ENCODE measurements at places on chromosomes 1 and 21.

GRCh38 chr1:153771841-153772593 lies 3.2 kb upstream of the SLC27A3 start:
- DNase-seq: no peak

DNA sequence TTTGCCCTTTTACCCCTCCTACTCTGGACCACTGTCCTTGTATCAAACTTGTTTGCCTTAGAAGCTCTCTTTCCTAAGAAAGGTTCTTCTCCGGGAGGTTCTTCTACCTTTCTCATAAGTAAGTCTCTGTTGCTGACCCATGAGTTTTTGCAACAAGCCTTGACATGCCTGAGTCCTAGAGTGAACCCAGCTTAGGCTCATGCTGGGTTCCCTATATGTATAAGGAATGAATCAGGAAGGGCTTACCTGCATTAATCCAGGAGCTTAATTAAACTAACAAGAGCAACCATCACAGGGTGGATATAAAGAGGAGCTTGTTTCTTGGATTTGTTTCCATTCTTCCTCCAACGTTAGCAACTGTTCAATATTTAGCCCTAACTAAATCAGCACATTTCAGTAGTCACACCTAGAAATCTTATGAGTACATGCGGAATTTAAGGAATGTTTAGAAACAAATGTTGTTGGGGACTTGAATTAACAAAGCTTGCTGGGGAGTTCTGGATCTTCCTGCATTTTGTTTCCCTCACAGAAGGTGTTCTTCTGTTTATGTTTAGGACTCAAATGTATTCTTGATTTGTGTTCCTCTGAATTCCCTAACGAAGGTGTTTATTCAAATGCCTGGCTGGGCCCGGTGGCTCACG lies 64.3 kb upstream of the RAB3GAP2 start:
- DNase-seq: no peak

GRCh38 chr1:214492401-214493075 lies 58.9 kb downstream of the PTPN14 start:
- DNase-seq: no peak

GRCh38 chr21:16891821-16892220 lies 621.0 kb upstream of the CXADR start:
- DNase-seq: no peak

- DNase-seq: no peak
These were observed 23.4 kb downstream of the SAMSN1 start for GRCh38 chr21:14522736-14523135.

DNA sequence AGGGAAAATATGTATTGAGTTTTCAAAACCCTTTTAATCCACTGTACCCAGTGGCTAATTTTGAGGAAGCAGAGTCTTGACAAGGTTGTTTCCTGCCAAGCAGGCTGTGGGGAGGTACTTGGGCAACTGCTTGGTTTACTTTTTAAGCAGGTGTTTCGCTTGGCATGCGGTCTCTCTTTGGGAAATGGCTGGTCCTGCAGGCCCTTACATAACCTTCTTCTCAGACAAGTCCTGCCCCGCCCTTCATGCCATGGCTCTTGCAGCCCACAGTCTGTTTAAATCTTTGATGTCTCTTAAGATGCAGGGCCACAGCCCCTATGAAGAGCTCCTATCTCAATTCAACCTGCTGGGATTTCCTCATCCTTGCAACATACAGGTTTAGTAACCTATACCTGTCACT lies 36.0 kb upstream of the ABCD3 start:
- no peak for DNase-seq

- no peak for DNase-seq
These were observed 29.9 kb upstream of the IGSF21 start for GRCh38 chr1:18077657-18078215.

- no peak for DNase-seq
These were observed 45.5 kb downstream of the LAMC2 start for GRCh38 chr1:183231545-183231944.

DNA sequence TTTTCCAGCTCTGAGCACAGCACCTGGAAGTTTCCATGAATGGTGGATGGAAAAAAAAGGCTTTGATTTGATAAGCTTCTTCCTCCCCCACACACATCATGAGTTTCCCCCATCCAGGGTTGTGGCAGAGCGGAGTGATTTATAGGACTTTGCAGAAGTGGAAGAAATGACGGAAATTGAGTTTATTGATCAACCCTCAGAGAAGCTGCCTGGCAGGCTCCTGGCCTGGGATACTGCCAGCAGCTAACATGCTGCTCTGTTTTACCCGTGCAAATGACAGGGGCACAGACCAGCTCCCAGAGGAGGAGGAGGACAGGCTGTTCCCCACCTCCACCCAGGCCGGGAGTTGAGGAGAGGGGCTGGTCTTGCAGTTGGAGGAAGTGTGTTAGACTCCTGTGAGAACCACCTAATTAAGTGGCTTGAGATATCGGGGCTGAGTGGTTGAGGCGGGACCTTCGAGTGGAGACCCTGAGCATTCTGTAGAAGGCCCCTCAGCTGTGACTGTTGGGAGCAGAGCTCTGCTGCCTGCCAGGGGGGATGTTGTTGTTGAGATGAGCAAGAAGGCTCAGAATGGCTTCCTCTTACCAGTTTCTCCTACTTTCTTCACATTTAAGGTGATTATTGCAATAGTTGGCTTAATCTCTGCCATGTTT lies 21.8 kb downstream of the ADORA1 start:
- no peak for DNase-seq

GRCh38 chr1:155010211-155010918 lies 7.8 kb downstream of the ZBTB7B start:
- no peak for DNase-seq

- DNase-seq: no peak
These were observed 168.5 kb upstream of the PLD5 start for GRCh38 chr1:242692988-242693387.

- DNase-seq: no peak
These were observed 167.2 kb downstream of the CRB1 start for GRCh38 chr1:197435224-197435623.

- DNase-seq: no peak
These were observed 2.6 kb downstream of the LRRC41 start for GRCh38 chr1:46300673-46301405.

DNA sequence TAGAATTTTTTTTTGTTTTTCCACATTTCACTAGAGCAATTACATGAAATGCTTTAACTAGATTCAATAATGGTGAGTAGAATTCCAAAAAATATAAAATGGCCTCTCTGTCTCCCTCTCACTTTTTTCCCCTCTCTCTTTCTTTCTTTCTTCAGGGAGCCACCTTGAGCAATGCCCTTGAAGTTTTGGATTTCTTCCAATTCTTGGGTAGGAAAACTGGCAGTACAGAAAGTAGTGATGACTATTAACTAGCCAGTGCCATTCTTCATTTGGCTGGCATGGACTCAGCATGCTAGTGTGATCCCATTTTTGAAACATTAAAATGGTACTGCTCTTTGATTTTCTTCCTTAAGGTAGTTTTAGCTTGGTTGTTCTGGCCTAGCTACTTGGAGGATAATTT lies 4.5 kb upstream of the FNBP1L start:
- no peak for DNase-seq

DNA sequence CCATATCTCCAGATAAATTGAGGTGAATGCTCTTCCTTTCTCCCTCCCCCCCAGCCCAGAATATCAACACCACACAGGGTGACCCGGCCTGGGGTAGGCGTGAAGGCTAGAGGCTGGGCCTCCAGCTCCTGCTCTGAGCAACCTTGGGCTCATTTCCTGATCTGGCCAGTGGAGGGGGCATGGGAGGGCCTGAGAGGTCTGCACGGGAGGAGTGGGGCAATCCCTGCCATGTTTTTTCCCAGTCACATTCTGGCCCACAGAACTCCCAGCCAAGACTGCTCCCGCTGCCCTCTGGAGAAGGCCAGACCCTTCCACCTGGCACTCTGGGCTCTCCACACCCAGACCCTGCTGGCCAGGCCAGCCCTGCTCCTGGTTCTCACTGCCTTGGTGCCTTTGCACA lies 3.9 kb downstream of the CLDN19 start:
- DNase-seq: no peak

DNA sequence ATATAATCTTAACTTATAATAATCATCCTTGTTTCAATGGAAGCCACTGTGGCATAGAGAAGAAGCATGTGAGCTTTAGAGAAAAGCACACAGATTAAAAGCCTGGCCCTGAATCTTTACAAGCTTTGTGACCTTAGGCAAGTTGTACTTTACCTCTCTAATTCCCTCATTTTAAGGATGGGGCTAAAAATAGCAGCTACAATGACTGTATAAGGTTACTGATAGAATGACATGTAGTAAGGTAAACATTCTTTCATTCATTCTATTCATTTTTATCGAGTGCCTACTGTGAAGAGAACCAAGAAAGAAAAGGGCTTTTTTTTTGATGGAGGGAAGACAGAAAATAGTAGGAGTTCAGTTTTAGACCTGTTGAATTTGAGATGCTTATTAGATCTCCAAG lies 25.6 kb downstream of the CDKN2C start:
- DNase-seq: no peak

DNA sequence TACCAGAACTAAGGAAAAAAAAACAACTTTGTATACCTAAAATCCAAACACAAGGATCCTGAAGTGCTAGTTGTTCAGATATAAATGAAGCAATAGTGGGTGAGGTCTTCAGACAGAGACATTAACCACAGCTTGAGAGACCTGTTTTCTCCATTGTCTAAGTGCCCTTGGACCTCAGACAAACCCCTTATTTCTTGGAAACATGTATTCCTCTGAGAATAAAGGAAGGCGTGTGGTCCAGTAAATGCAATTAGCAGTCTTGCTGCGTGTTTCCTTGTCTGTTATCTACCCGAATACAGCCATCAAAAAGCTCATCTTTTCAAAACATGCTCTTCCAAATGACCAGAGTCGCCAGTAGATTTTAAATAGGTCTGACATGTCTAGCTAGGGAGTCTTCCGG lies 291.1 kb upstream of the NFIA start:
- no peak for DNase-seq

GRCh38 chr1:67749844-67750690 lies 65.1 kb downstream of the GADD45A start:
- no peak for DNase-seq

DNA sequence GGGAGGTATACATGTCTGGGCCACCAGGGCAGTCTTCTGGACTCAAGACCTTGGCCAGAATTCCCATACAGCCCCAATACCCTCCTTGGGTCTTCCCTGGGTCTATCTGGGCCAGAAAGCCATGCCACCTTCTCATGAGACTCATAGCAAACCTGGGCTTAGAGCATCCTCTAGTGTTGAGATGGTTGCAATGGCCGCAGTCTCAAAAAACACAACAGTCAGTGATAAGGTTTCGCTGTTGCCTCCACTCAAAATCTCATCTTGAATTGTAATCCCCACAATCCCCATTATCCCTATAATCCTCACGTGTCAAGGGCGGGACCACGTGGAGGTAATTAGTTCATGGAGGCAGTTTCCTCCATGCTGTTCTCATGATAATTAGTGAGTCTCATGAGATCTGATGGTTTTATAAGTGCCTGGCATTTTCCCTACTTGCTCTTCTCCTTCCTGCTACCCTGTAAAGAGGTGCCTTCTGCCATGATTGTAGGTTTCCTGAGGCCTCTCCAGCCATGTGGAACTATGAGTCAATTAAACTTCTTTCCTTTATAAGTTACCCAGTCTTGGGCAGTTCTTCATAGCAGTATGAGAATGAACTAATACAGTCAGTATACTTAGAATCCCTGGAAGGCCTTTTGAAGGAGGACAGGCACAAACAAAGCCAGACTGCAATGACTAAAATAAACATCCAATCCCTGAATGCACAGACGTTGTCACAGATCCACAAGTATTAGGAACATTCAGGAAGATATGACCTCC lies 77.0 kb downstream of the CTH start:
- no peak for DNase-seq

GRCh38 chr1:37043101-37043500 lies 8.8 kb upstream of the GRIK3 start:
- DNase-seq: no peak

GRCh38 chr1:43832255-43832654 lies 101.3 kb upstream of the ARTN start:
- DNase-seq: no peak

- DNase-seq: no peak
These were observed 33.0 kb downstream of the TNNT2 start for GRCh38 chr1:201344206-201345080.

DNA sequence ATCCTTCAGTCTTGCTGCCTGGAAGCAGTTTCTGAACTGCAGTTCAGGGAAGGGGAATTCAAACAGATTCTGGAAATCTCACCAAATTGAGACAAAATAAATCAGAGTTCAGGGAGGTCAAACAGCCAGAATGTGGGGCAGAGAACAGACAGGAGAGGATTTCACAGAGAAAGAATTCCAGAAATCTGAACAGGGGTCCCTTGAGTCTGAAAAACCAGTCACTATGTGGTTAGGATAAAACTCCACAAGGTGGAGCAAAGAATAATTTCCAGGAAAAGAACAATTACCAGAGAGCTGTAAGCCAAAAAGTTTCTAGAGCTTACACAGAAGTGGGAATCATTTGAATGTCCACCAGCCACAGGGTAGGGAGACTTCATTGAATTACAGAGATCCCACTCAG lies 84.7 kb downstream of the URB2 start:
- no peak for DNase-seq

DNA sequence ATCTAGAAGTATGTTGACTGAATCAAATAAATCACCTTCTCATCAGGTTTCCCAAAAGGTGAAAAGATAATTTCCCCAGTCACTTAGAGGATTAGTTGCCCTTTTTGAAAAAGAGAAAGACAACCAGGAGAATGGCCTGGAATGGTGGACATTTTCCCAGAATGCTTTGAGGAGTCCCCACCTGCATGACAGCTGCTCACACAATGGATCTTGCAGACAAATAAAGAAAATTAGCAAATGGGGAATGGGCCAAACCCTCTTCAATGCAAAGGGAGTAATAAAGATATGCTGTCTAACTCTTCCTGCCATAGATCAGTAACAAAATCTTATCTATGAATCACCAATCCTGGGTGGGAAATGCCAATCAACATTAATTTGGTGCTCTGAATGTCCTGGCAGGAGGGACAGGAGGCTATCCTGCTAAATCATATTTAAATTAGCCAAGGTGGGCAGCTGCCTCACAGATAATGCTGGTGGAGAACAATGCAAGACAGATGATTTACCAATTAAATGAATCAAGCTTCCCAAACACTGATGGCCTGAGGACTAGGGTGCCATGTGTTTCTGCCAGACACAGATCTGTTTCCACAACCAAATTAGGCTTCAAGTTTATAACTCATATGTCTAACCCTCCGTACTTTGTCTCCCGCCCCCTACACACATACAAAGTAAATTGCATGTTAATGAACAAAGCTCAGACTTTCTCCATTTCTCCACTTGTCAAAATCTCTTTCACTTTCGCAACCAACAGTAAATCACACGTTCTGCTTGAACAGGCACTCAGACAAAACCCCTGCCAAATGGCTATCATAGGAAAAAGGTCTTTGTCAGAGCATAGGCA lies 488.0 kb upstream of the PLXNA2 start:
- no peak for DNase-seq

DNA sequence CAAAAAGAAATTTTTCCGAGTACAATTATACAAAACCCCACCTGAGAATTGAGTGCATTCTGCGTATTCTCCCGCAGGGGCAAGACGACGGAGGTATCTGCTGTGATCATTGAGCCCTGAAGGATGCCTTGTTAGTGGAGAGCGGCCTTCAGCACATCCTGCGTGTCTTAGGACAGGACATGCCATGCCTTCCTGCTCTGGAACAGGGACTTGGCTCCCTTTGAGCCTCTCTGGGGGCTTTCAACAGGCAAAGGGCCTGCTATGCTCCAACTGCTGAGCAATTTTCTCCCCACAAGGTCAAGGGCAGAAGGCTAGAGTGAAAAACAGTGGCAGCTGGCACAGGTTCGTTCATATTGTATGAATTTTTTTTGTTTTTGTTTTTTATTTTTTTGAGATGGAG lies 52.4 kb downstream of the TOR1AIP2 start:
- no peak for DNase-seq

Measured in caudate nucleus (tissue), 63 donors.